Inflammatory macrophage (primary cell): ENCODE measurements at places on chromosomes 6 and 20.

- DNase-seq, result no peak
These were observed 9.4 kb downstream of the MMP24 start for GRCh38 chr20:35235881-35236280.

GRCh38 chr20:32395066-32395465 lies 36.9 kb downstream of the ASXL1 start:
- DNase-seq, result no peak

- DNase-seq, result no peak
These were observed 259.1 kb upstream of the FERMT1 start for GRCh38 chr20:6381887-6382286.

DNA sequence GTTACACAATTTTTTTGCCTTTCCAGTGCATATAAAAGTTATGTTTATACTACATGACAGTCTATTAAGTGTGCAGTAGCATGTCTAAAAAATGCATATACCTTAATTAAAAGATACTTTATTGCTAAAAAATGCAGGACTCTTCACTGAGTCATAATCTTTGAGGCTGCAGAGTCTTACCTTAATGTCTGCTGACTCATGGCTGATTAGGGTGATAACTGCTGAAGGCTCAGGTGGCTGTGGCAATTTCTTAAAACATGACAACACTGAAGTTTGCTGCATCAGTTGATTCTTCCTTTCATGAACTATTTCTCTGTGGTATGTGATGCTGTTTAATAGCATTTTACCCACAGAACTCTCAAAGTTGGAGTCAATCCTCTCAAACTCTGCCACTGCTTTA lies 19.1 kb downstream of the ZSCAN23 start:
- no peak for DNase-seq

DNA sequence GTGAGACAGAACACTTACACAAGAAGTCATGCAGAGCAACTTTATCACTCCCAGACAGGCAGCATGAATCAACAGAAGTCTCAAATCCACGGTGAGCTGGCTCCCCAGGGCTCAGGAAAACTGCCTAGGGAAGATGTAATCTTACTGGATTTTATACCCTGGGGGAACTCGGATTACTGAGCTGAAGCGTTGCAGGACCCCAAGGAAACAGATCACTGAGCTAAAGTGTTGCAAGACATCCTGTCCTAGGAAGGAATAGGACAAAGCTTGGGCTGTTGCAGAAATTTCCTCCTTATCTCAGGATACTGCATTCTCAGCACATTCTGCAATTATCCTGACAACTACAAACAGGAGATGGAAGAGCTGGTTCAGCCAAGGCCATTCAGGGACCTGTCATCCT lies 224.8 kb downstream of the TFAP2A start:
- DNase-seq, result no peak

DNA sequence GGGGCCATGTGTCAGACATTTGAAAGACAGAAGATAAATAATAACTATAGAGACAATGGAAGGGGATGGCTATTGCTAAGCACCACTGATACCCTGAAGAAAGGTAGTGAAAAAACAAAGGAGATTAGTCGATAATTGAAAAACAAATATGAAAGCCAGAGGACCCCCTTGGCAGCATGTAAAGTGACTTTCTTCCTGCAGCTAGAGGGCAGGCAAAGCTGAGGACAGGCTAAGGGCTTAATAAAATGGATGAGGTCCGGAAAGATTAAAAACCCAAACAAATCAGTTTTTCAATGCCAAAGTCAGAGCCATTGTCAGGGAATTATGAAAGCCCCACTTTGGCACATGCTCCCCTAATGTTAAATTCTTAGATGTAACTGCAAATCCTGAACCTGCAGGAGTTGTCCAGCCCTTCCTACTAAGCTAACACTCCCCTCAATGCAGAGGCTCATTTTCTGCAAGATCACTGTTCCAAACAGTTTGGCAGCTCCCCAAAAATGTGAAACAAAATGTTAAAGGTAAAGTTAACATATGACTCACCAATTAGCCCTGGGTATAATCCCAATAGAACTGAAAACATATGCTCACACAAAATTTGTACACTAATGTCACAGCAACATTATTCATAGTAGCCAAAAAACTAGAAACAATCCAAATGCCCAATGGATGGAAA lies 1177.9 kb downstream of the GRIK2 start:
- no peak for DNase-seq
